ENCODE measurements at places on chromosomes 3 and 15.
A peak's percentile ranks its signal among the peaks of the same experiment; 100 is the strongest.

DNA sequence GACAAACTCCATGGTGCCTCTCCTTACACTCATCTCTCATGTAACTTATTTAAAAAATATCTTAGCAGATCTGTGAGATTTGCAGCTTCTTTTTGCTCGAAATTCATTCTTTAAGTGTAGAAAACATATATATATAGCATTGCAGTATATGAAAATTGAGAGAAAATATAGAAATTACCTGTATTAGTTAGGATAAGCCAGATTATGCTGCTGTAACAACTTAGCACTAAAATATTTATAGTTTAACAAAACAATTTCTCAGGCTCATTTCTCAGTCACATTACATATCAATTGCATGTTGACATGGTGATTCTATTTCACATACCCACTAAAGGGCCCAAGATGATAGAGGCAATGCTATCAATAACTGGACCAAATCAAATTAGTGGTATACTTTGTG, 54.7 kb downstream of the NR2F2 start:
- DNase-seq: no peak

DNA sequence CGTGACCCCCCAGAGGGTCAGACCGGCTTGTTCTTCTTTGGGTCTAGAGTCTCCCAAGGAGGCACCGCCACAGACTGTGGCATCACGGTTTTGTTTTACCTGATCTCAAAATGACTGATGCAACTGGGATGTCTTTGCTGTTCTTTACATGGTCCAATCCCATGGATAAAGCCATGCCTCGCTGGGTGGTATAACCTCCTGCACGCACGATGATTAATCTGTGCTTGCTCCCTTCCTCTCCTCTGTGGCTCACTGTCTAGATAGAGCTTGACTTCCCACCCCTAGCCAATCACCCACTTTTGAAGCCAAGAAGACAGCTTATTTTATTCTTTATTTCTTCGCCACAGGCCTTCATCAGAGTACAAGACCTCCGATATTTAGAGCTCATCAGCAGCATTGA, 36.6 kb upstream of the RHO start:
- no peak for DNase-seq

DNA sequence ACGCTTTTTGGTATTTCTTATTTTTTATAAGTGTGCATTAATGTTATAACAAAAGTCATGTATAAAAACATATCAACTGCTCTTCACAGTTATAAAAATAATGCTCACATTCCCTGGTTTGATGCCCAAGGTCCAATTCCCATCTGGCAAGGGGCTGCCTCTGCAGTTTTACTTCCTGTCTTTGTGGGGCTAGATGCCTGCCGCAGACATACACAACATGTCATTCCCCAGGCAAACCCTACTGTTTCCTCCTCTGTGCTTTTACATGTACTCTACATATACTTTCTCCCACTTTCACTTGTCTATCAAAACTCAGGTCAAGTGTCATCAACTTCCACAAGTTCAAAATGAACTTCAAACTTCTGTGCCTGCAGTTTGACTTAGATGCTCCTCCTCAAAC, 60.5 kb upstream of the ETV5 start:
- no peak for DNase-seq

DNA sequence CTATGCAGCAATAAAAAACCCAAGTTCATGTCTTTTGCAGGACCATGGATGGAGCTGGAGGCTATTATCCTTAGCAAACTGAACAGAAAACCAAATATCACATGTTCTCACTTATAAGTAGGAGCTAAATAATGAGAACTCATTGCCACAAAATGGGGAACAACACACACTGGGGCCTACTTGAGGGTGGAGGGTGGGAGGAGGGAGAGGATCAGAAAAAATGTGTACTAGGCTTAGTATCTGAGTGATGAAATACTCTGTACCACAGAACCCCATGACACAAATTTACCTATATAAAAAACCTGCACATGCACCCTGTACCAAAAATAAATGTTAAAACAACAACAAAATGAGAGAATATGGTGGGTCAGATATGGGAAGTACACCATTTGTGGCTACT, 49.6 kb upstream of the AADACL2 start:
- DNase-seq: no peak

DNA sequence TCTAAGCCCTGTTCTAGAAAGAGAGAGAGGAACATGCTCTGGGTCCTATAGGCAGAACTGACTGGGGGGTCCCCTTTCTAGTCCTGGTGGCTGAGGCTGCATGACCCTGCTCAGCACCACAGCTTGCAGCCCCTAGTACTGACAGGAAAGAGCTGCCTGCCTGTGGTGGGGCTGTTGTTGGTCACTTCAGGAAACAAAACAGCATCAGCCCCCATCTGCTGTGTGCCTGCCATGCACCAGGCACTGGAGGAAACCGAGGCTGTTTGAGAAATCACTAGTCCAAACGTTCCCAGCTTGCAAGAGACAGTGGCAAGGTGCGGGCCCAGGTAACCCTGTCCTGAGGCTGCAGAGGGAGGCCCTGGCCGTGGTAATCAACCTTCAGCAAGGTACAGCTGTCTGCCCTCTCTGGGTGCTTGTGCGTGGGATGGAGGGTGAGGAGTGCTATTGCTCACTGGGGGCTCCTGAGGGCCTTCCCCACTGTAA, 90.6 kb downstream of the IQSEC1 start:
- DNase-seq: no peak

- no peak for DNase-seq
Measured at GRCh38 chr3:161498259-161498921, 1.8 kb downstream of the OTOL1 start.

GRCh38 chr15:27095886-27096624, 125.1 kb downstream of the GABRG3 start:
- DNase-seq: no peak

- no peak for DNase-seq
Measured at GRCh38 chr3:21914451-21914850, 163.4 kb upstream of the ZNF385D start.

DNA sequence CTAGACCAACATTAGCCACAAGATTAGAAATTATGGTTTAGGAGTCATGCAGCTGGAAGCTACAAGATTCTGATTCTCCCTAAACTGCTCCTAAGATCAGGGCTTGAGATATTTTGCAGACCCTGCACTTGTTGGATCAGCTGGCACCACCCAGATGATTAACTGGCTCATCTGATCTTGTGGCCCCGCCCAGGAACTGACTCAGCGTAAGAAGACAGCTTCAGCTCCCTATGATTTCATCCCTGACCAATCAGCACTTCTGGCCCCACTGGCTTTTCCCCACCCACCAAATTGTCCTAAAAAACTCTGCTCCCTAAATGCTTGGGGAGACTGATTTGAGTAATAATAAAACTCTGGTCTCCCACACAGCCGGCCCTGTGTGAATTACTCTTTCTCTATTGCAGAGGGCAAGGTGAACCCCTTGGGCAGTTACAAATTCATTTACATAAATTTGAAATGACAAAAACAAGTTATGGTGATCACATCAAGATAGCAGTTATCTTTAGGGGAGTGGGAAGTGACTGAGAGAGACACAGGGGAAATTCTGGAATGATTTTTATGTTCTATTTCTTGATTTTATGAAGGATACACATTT, 76.5 kb downstream of the CD200R1L start:
- peak; percentile 75 for DNase-seq

- no peak for DNase-seq
Measured at GRCh38 chr3:168585544-168585943, 489.8 kb upstream of the GOLIM4 start.

- DNase-seq: no peak
Measured at GRCh38 chr3:105653166-105653565, 215.6 kb downstream of the CBLB start.

DNA sequence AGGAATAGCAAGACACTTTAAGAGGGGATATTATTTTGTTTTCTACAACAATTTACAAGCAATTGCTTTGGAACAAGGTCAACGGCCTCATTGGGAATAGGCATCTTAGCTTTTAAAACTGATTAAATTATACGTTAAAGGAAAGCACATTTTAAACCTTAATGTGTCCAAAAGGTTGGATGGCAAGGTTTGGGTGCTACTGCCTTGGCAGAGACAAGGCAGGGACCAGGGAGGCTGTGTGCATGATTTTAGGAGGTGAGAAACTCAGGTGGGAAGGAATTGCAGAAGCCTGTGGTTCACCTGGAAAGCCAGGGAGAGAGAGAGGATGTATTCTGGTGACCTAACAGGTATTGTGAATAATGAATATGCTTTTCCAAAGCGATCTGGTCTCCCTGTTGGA, 54.3 kb downstream of the TGFBR2 start:
- DNase-seq: no peak

- no peak for DNase-seq
Measured at GRCh38 chr3:30317561-30317960, 288.8 kb upstream of the TGFBR2 start.

DNA sequence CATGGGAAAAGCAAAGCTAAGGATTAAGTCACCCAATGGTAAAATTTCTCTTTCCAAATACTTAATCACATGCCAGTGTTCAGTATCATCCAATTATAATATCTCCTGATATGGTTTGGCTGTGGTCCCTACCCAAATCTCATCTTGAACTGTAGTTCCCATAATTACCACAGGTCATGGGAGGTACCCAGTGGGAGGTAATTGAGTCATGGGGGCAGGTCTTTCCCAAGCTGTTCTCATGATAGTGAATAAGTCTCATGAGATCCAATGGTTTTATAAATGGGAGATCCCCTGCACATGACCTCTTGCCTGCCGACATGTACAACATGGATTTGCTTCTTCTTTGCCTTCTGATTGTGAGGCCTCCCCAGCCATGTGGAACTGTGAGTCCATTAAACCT, 26.1 kb upstream of the NMB start:
- DNase-seq: peak; percentile 22

- DNase-seq: no peak
Measured at GRCh38 chr15:74174219-74174957, 878 bp downstream of the ISLR start.

GRCh38 chr3:193982258-193982659, 153.7 kb upstream of the HES1 start:
- no peak for DNase-seq

- no peak for DNase-seq
Measured at GRCh38 chr3:9213019-9213634, 36.3 kb downstream of the SRGAP3 start.

DNA sequence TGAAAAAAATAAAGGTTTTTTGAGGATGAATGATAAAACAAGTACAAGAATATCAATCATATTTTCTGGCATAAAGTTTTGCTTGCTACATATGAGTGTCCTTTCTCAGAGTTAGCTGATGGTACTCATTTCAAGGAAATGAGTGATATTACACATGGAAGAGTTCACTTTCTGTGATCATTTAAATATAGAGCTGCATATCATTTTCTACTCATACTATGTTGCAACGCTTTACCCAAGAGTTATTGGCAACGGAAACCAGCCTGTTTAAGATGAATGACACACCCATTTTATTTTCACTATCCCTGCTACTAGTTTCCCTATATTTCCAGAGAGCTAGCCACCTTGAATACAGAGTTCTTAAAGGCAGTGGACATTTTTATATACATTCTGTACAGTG, 35.4 kb upstream of the RBMS3 start:
- DNase-seq: peak; percentile 1

- DNase-seq: no peak
Measured at GRCh38 chr3:35745802-35746484, 106.6 kb downstream of the ARPP21 start.

DNA sequence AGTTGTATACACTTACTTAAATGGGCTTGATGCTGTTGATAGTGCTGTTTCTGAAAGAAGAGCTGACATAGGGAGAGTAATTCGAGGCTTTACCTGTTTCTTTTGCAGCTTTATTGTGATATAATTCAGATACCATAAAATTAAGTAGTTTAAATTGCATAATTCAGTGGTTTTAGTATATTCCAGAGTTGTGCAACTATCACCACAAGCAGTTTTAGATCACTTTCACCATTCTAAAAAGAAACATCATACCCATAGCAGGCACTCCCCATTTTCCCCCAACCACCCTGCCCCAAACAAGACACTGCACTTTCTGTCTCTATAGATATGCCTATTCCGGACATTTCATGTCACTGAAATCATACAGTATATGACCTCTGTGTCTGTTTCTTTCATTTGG, 98.5 kb downstream of the MTHFS start:
- DNase-seq: peak; percentile 47

DNA sequence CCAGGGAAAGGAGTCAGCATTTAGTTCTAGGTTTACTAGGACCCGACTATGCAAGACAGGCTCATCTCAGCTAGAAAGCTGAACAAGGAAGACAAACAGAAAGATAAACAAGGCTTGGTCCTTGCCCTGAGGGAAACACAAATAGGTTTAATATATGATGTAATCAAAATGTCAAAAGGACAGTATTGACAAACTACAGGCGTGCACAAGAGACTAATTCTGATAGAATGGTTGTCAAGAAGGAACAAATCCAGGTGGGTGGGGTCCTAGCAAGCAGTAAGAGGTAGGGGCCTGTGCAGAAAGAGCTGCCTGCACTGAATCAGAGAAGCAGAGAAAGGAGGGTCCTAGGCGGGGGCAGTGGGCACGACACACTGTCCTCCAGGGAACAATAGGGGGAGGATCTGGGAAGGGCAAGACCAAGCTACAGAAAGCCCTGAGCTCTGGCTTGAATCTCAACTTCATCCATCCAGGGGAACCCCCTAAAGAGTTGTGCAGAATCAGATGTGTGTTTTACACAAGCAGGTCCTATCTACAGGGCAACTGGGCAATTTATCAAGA, 23.4 kb downstream of the RFTN1 start:
- DNase-seq: no peak

- DNase-seq: peak; percentile 13
Measured at GRCh38 chr15:92979011-92979701, 79.0 kb downstream of the CHD2 start.

- no peak for DNase-seq
Measured at GRCh38 chr15:85754989-85755388, 39.7 kb downstream of the KLHL25 start.

DNA sequence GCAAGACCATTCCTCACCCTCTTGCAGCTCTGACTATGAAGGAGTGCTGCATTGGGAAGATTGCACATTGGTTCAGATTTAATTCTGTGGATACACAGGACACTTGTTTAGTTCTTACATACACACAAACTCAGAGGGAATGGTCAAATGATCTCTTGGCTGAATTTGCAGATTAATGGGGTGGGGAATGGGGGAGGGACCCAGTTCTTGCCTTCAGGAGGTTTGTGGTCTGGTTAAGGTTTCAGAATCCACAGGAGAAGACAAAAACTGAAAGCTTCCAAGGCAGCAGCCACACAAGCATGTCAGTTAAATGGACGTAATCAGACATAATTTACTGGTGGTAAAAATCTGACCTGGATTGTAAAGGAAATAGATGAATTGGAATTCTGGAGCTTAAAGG, 257.1 kb upstream of the ROPN1 start:
- DNase-seq: no peak

GRCh38 chr3:173531602-173532001, 134.1 kb downstream of the NLGN1 start:
- DNase-seq: no peak

DNA sequence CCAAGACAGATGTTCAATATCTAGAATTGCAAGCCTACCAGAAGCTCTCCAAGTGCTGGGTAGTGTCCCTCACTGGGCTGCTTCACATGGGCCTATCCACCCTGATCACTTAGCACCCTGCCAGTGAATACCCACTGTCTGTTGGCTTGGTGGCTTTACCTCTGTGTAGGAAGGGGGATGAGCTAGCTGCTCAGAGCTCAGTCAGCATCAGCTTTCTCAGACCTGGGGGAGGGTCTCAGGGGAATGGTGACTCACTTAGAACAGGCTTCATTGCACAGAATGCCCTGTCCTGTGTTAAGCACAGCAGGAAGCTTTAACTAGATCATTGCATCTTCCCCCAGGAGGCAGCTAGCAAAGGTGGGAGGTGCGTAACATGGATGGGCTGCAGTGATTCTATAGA, 209.8 kb downstream of the PDCD6IP start:
- DNase-seq: no peak

GRCh38 chr3:111299192-111299615, 227.6 kb downstream of the NECTIN3 start:
- DNase-seq: no peak
